C1 segment of cervical spinal cord (tissue), 14 donors: ENCODE measurements at places on chromosomes 2 and 18.

DNA sequence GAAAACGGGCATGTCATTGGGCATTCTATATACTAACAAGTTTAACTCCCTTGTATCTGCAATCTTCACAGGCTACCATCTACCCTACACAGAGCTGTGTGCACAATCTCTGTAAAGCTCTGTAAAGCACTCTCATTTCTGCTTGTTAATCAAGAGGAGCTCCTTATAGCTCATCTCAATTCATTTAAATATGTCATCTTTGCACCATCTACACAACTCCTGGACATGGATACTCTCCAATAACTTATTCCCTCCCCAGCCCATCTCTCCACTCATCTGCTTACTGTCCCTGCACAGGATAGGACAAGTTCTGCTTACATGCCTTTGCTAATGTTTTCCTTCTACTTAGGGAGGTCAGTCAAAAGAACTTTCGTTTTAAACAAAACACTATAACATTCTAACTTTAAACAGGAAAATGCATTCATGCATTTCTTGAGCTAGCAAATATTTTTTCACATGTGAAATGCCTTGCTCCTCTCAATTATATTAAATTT, 61.4 kb downstream of the DPP4 start:
- no peak for DNase-seq

DNA sequence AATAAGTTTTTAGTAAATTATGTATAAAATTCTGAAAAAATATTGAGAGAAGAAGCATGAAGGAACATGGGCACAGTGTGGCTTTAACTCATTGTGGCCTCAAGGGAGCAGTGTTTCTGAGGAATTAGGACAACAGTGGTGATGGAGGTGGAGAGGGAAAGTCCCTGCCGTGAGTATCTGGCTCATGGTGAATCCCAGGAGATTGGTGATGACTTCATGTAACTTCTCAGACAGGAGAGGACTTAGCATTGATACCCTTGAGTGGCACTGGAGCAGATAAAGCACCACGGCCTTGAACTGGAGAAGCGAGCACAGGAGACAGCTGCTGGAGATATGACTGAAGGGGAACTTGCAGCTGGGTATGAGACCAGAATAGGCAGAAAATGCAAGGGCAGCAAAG, 35.0 kb upstream of the LRP1B start:
- DNase-seq, result no peak

GRCh38 chr2:85319796-85320195, 8.0 kb downstream of the TGOLN2 start:
- DNase-seq, result no peak

DNA sequence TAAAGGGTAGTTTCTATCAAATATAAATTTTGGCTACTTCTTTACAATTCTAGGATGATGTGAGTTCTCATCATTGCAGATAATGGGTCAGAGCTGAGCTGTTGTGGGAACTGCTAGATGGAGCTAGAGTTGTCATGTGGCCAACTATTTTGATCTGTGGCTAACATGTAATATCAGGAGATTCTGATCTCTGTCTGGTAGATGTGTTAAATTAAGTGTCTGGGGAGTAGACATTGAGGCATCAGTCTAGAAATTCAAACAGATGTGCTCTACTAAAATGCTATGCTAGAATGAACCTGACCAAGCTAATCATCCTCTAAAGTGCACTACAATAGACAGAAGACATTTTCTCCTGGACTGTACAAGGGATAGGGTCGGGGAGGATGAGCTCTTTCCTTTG, 30.3 kb upstream of the DARS1 start:
- no peak for DNase-seq

DNA sequence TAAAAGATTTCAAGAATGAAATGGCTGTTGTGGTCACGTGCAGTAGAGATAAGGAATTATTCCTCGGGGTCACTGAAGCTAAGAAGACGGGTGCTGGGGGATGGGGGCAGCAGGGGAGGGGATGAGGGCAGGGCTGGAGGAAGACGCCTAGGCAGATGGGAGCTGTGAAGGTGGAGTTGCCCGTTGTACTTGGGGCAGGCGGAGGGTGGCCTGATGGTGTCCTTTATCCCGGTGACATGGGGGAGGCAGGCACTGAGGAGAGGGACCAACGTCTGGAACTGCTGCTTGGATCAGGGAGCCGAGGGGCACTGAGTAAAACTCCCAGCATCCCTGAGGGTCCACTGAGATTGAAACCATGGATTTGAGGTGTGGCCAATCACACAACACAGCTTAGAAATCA, 64.9 kb downstream of the ZCCHC2 start:
- no peak for DNase-seq

DNA sequence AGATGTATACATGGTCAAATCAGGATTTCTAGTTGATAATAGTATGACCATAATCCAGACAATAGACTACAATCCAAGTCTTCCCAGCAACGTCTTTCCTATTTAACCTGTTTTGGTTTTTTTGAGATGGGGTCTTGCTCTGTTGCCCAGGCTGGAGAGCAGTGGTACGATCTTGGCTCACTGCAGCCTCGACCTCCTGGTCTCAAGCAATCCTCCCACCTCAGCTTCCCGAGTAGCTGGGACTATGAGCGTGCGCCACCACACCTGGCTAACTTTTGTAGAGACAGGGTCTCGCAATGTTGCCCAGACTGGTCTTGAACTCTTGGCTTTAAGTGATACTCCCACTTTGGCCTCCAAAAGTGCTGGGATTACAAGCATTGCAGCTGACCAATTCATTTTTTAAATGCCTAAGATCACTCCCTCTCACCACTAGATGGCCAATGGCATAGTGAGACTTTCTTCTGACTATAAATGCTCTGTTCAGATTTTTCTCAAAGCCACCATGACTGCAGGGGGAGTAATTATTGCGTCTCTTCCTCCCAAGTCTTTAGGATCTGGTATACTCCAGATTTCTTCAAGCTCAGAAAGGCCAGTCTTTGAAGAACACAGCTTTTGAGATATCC, 47.6 kb downstream of the HNRNPLL start:
- no peak for DNase-seq

GRCh38 chr2:50260886-50261285, 771.0 kb downstream of the NRXN1 start:
- DNase-seq, result no peak

GRCh38 chr18:75183524-75183923, 25.4 kb downstream of the PTGR3 start:
- DNase-seq, result no peak

DNA sequence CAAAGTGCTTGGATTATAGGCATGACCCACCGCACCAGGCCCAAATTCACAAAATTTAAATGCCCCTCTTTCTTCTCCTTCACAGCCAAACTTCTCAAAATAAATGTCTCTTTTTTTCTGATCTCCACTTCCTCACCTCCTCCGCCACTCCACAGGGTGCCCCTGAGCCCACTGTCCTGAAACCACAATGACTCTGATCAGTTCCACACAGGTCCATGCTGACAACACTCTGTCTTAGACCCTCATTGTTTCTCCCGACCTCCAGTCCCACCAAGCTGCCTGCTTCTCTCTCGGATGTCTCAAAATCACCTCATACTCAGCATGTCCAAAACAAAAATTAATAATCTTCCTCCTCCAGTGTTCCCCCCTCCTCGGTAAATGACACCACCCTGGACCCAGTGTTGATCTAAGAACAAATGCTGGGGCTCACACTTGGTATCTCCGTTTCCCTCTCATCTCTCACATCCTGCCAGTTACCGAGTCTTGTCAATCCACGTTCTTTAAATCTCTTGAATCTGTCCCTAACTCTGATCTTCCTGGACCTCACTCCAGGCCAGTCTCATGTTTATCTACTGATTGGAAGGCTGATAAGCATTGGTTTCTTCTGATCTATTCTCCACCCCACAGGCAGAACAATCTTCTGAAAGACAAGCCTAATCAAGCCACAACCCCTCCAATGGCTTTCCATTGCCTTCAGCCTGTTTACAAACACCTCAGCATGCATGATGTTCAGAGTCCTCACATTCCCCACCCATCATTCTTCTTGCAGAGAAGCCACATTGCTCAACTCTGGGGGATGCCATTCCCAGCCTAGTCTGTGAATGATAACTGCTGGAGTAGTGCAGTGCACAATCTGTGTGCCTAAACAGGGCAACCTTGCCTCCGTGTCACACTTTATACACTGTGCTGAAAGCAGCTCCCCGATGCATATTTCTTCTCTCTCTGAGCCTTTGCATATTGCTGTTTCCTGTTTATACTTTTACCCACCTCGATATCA, 12.4 kb upstream of the ANKRD44 start:
- DNase-seq, result no peak

DNA sequence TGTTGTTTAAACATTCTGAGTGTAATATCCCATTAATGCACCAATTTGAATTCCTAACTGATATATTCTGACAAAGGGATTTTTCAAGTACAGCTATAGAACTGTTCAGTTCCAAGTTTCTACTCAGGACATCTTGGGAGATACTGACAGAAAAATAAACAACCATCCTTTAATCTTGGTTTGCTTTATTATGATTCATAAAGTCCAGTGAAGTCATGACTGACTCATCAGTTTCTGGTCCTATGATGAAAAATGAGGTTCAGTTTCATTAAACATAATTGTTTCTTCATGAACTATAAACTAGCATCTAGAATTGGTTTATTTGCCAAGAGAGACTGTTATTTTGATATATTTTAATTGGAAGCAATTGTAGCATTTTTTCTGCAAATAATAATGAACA, 896.2 kb downstream of the CCDC85A start:
- DNase-seq, result no peak

GRCh38 chr2:128281852-128282245, 36.8 kb downstream of the HS6ST1 start:
- DNase-seq, result no peak

DNA sequence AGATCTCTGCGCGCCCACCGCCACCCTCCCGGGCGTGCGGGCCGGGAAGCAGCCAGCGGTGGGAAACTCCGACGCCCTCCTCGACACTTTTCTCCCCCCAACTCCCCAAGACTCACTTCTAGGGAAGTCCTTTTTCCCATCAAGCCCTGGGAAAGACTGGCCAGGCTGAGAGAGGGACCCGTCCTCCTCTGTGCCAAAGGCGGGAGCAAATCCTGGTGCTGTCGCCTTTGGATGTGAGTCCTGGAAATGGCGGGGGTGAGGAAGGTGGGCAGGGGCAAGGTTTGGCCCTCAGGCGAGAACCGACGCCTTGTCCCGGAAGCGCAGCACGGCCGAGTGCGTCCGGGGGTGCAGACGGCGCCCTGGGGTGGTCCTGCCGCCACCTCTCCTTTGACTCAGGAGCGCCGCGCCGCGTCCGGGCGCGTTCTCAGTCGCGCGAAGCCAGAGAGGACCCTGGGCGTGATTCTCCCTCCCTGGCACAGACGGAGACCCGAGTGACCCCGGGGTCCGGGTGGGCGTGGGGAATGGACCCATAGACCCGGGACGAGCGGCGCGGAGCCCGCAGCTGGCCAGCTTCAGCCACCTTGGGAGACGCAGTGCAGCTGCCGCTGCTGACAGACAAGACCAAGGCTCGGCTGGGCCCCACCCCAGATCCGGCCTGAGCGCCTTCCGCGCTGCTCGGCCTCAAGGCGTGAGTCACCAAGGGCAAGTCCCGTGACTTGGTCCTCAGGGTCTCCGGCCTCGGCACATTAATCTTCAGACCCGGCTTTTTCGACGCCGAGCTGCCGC, 3.5 kb upstream of the LBX2 start:
- DNase-seq, result no peak

GRCh38 chr2:3617198-3617890, 22.4 kb downstream of the COLEC11 start:
- DNase-seq, result no peak

DNA sequence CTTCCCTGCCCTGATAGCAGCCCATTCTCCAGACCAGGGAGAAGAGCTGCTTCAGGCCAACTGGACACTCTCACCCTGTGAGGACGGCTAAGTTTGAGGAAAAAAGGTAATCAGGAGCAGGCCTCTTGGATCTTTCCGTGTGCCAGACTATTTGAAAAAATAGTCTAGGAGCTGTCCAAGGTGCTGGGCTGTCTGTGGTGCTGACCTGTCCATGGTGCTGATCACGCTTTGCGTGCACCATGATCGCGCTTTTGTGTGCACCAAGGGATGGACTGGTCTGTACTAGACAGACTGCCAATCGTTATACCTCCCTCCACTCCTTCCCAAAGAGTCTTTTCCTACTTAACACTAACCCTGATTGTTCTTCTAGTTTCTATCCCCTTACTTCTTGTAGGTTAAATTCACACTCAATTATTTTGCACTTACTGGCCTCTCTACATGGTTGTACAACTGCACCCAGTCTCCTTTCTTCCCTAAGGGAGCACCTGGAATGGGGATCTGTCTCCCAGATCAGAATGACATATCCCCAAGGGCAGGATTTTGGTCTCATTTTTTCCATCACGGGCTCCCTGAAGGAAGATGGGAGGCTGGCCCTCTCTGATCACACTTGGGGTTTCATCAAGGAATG, 295.4 kb downstream of the CELF4 start:
- DNase-seq, result no peak

- DNase-seq, result no peak
These were observed 17.7 kb upstream of the ACTR3 start for GRCh38 chr2:113872201-113872600.

- DNase-seq, result no peak
These were observed 456.3 kb downstream of the RIT2 start for GRCh38 chr18:42659187-42659586.

DNA sequence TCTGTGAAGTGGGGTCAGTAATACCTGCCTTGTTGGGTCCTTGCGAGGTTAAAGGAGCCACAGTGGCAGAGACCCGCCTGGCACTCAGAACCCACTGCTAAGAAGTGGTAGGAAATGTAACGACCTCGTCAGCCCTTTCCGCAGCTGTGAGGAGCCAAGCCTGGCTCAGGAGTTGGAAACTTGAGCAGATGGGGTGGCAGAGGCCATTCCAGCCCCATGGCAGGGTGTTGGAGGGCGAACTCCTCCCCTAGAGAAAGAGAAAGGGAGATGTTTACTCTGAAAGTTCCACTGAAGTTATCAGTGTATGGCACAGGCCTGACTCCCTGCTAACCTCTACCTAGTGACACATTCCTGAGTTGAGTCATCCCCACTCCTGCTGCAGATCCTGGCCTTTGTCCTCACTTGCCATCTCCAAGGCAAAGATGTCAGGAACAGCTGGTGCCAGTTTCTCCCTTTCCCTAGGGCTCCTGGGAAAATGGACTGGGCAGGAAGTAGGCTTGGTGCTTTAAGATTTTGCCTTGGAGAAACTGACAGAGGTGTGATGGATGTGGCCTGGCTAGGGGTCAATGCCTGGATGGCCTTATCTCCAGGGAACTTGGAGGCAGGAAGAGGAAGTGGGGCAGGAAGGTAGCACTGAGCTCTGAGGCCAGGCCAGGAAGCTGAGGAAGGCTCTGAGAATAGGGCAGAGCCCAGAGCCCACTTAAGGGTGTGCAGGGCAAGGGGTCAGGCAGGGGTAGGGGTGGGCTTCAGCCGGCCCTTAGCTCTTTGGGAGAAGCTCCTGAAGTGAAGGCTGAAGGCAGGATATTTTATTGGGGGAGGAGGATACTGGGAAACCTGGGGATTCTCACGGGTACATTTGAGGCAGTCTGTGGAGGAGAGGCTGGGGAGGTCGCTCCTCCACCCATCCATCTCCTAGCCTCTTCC, 888 bp downstream of the VAMP5 start:
- DNase-seq, result no peak
